Activated CD8-positive, alpha-beta memory T cell treated with anti-CD3 and anti-CD28 coated beads for 1 hour (primary cell): ENCODE measurements at places on chromosomes 11 and 22.

- DNase-seq, result no peak
Measured at GRCh38 chr22:19134176-19134831, 3.2 kb downstream of the TSSK2 start.

DNA sequence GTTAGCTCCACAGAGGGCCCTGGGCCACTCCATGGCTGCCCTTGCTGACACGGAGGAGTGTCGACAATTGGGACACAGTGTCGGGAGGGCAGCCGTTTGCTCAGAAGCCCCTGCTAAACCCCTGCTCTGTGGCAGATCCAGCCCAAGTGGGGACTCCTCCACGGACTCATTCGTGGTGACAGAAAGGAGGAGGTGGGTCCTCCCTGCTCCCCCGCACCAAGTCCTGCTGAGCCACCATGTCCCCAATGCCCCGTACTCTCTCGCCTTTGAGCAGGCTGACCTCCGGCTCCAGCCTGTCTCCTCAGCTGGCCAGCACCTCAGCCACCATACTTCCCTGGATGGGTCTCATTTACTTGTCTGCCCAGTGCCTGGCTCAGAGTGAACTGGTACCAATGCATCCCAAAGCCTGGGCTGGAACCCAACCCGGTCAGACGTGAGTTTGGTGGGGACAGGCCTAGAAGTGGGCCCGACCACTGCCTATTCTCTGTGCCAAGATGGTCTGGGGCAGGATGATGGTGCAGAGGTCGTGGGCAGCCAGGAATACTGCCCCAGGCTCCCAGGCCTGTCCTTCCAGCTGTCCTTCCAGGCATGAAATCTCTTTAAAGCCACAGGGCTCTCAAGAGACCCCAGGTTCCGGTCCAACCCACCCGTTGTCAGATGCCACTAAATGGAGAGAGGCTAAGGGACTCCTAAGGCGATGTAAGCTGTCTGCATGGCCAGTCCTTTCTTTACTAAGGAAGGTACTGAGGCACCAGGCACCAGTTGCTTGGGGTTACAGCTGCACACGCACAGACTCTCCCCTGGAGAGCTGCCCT is 4.3 kb downstream of the CBX6 start:
- no peak for DNase-seq

- no peak for DNase-seq
Measured at GRCh38 chr11:2306877-2307500, 5.2 kb downstream of the TSPAN32 start.

DNA sequence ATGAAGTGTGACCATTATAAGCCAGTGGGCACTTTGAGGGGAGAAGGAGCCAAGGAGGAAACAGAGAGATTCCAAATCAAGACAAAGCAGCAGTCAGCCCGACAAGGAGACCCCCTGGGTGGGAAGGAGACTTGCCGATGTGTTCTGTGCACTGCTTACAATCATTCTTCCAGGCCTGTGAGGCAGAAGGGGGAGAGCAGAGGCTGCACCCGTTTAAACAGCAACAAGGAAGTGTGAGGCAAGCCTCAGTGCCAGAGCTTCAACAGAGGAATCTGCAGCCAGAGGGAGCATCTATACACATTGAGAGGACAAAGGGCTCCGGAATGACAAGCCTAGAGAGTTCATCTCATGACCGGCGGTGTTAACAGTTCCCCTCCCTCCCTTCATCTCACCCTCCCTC is 121.1 kb downstream of the NXPE2 start:
- DNase-seq, result no peak

GRCh38 chr11:42589286-42589685 is 722.5 kb upstream of the API5 start:
- DNase-seq, result no peak

DNA sequence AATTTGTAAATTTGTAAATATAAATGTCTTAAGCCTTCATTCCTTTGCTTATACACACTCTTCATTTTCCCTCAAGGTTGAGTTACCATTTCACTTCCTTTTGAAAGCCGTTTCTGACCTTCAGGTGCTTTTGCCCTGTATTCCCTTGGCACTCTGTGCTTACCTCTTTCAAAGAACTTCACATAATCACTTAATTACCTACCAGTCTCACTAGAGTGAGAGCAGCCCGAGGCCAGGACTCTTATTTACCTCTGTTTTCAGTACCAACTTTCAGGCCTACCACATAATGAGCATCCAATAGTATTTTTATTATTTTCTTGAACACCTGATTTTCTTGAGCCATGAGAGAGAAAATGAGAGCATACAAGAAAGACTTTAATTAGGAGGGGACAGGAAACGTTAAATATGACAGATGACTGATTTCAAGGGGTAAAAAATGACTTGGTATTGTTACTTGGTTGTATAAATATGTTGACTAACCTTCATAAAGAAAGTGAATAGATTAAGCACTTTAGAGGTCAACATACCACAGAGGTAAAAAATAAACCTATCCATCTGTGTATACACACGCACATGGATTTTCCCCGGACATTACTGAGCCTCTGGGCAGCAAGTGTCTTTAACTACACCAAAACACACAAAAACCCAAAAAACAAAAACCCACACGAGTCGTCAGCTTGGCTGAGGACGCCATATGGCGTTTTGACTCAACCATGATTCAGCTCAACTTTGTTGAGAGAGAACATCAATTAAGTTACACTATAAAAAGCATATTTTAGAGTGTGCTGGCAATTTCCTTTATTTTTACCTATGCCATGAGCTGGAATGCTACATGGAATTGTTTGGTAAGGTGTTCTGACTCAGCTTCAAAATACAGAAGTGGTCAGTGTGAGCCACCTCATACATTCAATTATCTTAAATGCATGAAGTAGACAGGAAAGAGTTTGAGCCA is 7.6 kb downstream of the ATXN10 start:
- DNase-seq, result no peak
